ENCODE measurements at places on chromosomes 1 and 21. TPM values are rescaled to one million over a fixed set of nuclear protein-coding genes. Genes with fewer than 3 reads are reported as not detected.

The KPRP gene
- not detected for polyA plus RNA-seq

DNA sequence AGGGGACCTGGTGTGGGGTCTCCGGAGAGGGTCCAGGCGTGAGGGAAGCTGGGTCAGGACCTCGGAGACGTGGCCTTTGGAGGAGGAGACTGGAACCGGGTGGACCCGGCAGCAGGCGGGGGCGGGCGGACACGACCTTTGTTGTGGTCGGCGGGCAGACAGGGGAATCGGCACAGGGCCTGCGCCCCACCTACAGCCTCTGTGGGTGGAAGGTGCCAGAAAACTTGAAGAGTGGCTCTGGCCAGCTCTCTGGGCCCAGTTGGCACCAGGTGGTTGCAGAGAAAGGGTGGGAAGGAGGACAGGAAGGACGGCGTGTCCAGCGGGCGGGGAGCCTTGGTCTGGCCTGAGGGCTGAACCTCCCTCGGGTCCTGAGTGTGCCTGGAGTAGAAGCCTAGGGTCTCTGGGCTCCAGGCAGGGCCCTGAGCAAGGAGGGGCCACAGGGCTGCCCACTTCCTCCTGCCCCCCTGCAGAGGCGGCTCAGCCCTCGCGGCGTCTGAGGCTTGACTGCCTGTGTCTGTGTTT, 7.7 kb upstream of the TTLL10 start:
- no peak for DNase-seq

DNA sequence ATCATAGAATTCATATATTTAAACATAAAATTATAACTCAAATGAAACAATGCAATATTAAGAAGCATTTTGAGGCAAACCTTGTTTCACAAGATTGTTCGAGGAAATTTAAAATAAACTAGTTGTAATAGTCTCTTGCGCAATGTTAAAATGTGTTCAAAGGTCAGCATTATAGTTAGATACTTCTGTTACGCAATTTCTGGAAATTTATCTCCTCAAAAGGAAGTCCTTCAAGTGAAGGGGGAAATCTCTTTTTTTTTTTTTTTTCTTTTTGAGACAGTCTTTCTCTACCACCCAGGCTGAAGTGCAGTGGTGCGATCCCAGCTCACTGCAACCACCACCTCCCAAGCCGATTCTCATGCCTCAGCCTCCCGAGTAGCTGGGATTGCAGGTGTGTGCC, 52.1 kb downstream of the FMO4 start:
- no peak for DNase-seq

DNA sequence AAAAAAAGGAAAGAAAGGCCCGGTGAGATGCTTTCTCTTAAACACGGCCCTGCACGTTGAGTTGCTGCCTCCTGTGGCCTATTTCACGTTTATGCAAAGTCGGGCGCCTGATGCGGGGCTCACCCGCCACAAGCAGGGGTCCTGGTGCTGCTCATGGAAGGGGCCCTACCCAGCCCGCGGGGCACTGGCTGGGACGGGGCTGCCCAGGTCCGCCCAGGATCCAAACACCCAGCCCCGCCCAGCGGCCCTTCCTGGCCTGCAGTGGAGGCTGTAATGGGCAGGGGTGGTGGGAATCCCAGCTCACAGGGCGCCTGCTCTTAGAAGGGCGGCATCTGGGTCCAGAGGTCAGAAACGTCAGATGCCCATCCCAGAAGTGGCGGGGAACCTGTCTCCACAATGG, 1.6 kb downstream of the COL6A2 start:
- DNase-seq: no peak

DNA sequence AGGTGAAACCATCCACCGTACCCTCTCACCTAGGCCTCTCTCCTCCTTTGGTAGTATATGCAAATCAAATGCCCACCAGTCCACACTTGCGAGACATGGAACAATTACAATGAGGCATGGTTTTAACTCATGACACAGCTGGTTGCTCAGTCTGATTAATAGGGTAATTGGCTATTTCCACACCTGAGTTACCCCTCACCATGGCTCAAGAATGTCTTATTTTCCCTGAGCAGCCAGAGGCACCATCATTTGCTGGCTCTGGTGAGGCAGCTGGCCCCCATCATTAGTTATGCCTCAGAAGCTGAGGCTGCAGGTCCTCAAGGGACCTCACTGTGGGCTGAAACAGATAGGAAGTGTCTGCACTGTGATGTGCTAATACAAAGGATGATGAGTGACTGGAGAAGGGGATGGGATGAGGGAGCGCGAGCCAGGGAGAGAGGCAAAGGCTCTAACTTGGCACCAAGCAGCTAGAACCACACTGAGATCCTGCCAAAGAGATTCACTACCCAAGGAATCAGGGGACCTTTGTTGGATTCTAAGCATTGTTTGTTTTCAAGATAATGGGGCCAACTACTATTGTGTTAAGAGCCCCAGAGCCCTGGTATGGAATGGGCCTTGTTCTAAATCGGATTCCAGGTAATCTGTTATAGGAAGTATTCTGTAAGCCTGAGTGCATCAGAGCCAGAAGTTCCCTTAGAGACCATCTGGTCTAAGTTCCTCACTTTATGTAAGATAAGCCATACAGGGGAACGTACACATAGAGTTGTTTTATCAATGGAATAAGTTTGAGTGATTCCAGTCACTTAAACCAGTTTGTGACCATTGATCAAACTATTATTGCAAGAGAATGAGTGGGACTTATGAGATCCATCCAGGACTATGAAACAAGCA, 80.0 kb upstream of the CNTN2 start:
- DNase-seq: no peak

- no peak for DNase-seq
Measured at GRCh38 chr1:215606564-215607168, 39.6 kb downstream of the KCTD3 start.

- no peak for DNase-seq
Measured at GRCh38 chr1:33056426-33056825, 19.7 kb upstream of the AK2 start.

- DNase-seq: no peak
Measured at GRCh38 chr1:226678251-226678650, 60.8 kb downstream of the ITPKB start.

GRCh38 chr1:43172527-43172972, 420 bp downstream of the CFAP57 start:
- DNase-seq: peak; percentile 77

DNA sequence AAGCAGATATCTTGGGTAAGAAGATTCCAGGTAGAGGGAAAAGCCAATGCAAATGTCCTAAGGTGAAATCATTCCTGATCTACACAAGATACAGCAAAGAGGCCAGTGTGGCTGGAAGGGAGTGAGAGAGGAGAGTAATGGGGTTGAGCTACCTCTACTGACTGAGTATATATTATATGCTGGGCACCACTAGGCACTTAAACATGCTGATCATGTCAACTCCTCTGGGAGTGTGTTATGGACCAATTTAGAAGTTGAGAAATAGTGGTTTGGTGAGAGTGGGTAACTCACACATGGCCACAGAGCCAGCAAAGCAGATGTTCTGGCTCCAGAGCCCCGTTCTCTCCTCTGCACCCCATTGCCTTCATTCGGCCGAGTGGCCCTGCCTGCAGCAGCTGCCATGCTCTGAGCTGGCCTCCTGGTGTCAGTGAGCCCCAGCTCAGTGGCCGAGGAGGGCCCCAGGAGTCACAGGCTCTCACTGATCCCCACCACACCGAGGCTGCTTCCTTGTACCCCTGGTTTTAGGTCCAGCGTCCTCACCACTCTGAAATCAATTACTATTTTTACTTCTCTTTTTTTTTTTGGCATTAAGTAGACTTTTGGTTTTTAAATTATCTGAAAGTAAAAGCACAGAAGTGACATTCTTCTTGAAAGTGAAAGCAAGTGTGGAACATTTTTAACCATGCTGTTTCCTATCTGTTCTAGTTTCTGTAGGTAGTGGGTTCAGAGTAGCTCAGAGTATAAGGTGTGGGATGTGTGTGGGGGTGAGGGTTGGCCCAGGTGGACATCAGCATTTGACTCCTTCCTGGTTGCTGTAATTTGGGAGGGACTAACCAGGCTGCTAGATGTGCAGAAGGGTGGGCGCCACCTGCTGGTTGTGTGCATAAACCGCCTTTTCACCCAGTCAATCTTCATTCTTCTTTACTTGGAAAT, 45.8 kb upstream of the CRNN start:
- peak; percentile 31 for DNase-seq

- DNase-seq: no peak
Measured at GRCh38 chr1:215202868-215203267, 120.3 kb downstream of the KCNK2 start.
